ENCODE measurements at places on chromosomes 11 and 22.

GRCh38 chr11:115439385-115439784 is 64.8 kb downstream of the CADM1 start:
- no peak overlapping the region for H3K27ac ChIP-seq
- peaks cover 27% of the 10 kb centered on the region for H3K4me1 ChIP-seq
- no peak overlapping the region for H3K4me3 ChIP-seq
- no peaks in the 10 kb centered on the region for H3K36me3 ChIP-seq
- no peak for DNase-seq

DNA sequence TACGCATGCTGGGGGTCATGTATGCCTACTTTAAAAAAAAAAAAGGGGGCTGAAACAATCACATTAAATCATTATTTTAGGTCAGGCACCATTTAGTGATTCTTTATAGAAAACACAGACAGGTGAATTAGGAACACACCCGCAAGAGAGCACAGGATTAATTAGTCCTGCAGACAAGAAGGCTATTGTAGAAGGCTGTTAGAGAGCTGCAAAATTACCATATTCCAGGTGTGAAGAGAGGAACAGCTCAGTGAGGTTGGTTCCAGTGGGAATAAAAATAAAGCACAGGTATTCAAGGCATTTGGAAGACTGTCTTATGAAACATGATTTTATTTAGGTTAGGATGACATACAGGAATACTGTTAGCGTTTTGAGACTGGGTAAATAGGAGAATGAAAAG is 649.1 kb downstream of the OPCML start:
- H3K27me3 ChIP-seq, result no peaks in the 10 kb centered on the region
- no peaks in the 10 kb centered on the region for H3K36me3 ChIP-seq
- H3K27ac ChIP-seq, result no peak overlapping the region

DNA sequence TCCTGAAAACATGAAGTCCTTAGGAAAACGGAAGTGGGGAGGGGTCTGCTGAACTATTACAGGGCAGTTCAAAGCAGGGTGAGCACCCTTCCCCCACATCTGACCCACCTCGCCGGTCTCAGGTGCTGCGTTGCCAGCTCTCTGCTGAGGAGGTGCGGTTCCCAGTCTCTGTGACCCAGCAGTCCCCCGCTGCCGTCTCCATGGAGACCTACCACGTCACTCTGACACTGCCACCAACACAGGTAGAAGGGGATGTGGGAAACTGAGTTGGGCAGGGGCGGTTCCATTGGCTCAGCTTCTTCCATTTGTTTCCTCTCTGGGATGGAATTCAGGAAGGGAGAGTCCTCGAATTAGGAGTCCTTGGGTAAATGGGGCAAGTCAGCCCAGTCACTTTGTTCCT is 3.3 kb downstream of the C2CD2L start:
- H3K27me3 ChIP-seq, result no peaks in the 10 kb centered on the region
- peaks cover 34% of the 10 kb centered on the region for H3K36me3 ChIP-seq

GRCh38 chr11:116718955-116719501 is 53.8 kb downstream of the BUD13 start:
- DNase-seq, result no peak
- no peaks in the 10 kb centered on the region for H3K36me3 ChIP-seq
- H3K27ac ChIP-seq, result no peak overlapping the region
- H3K4me3 ChIP-seq, result no peak overlapping the region
- no peaks in the 10 kb centered on the region for H3K4me1 ChIP-seq
- peaks cover 53% of the 10 kb centered on the region for H3K27me3 ChIP-seq

DNA sequence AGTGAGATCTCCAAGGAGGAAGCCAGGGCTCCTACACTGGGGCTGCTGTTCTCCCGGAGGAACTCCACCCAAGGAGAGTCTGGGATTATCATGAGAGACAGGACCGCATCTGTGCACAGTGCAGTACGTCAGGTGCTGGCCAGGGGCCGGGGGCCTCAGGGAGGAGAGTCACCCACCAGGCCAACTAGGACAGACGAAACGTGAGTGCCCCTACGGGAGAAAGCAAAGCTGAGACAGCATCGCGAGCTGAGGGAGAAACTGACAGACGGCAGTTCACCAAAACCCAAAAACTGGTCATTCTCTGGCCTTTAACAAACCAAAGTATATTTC is 273.4 kb downstream of the BRD1 start:
- H3K4me1 ChIP-seq, result no peaks in the 10 kb centered on the region
- peaks cover 7% of the 10 kb centered on the region for H3K27me3 ChIP-seq
- DNase-seq, result no peak
- no peaks in the 10 kb centered on the region for H3K36me3 ChIP-seq

GRCh38 chr22:44546686-44547310 is 48.8 kb upstream of the RTL6 start:
- H3K27ac ChIP-seq, result no peak overlapping the region
- H3K36me3 ChIP-seq, result no peaks in the 10 kb centered on the region
- no peaks in the 10 kb centered on the region for H3K4me1 ChIP-seq

- H3K27ac ChIP-seq, result no peak overlapping the region
- no peaks in the 10 kb centered on the region for H3K27me3 ChIP-seq
- peaks cover 28% of the 10 kb centered on the region for H3K4me1 ChIP-seq
- no peak overlapping the region for H3K4me3 ChIP-seq
- no peaks in the 10 kb centered on the region for H3K36me3 ChIP-seq
These were observed 1.4 kb upstream of the MICAL2 start for GRCh38 chr11:12108875-12109453.

GRCh38 chr11:104618954-104619353 is 279.3 kb downstream of the CASP12 start:
- H3K27me3 ChIP-seq, result no peaks in the 10 kb centered on the region
- H3K36me3 ChIP-seq, result no peaks in the 10 kb centered on the region
- no peaks in the 10 kb centered on the region for H3K4me1 ChIP-seq
- DNase-seq, result no peak
- H3K27ac ChIP-seq, result no peak overlapping the region
- H3K4me3 ChIP-seq, result no peak overlapping the region

DNA sequence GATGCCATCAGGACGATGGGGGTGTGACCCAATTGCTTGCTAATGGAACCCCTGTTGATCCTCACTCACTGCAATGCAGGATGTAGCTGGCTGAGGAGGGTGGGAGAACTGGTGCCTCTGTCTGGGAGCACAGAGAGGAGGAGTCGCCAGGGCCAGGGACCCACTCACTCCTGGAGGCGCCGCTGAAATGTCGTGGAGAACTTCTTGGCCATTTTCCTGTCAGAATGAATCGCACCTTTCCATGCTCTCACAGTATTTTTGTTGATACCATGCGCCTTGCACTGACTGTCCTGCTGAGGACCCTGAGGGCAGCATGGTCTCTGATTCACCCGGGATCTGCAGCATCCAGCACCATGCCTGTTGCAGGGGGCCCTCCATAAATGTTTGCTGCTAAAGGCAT is 211.4 kb downstream of the DSCAML1 start:
- no peaks in the 10 kb centered on the region for H3K36me3 ChIP-seq
- H3K4me1 ChIP-seq, result no peaks in the 10 kb centered on the region
- H3K27me3 ChIP-seq, result peaks cover 4% of the 10 kb centered on the region
- DNase-seq, result no peak

DNA sequence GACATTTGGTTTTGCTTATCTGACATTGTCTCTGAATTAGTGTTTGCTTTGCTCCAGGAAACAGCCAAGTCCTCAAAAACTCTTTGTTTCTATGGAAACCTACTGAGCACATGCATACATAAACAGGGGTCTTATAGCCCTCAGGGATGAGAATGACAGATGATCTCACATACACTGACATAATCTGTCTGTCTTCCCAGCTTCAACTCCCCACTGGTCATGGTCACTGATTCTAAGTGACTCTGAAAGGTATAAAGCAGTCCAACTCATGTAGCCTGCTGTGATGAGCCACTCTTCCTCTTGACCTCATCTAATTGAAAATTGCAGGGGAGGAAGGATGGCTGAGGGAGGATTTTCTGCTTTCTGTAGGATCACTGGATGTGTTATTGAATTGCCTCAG is 12.6 kb downstream of the ZNF143 start:
- no peak overlapping the region for H3K4me3 ChIP-seq
- H3K4me1 ChIP-seq, result no peaks in the 10 kb centered on the region
- no peak for DNase-seq
- peaks cover 8% of the 10 kb centered on the region for H3K36me3 ChIP-seq

- H3K27ac ChIP-seq, result no peak overlapping the region
- no peaks in the 10 kb centered on the region for H3K36me3 ChIP-seq
- DNase-seq, result no peak
- H3K27me3 ChIP-seq, result no peaks in the 10 kb centered on the region
- H3K4me3 ChIP-seq, result no peak overlapping the region
These were observed 4.7 kb downstream of the SIK2 start for GRCh38 chr11:111606986-111607385.

- no peak overlapping the region for H3K27ac ChIP-seq
- DNase-seq, result no peak
- H3K36me3 ChIP-seq, result no peaks in the 10 kb centered on the region
- H3K27me3 ChIP-seq, result peaks cover 11% of the 10 kb centered on the region
- no peak overlapping the region for H3K4me3 ChIP-seq
These were observed 7.9 kb downstream of the NCAM1 start for GRCh38 chr11:112968941-112969713.

- no peaks in the 10 kb centered on the region for H3K36me3 ChIP-seq
- DNase-seq, result no peak
- peaks cover 8% of the 10 kb centered on the region for H3K27me3 ChIP-seq
These were observed 14.9 kb upstream of the SEC14L3 start for GRCh38 chr22:30486661-30487115.

GRCh38 chr22:32326647-32327046 is 31.0 kb upstream of the RFPL3 start:
- H3K4me3 ChIP-seq, result no peak overlapping the region
- H3K36me3 ChIP-seq, result no peaks in the 10 kb centered on the region
- DNase-seq, result no peak
- no peak overlapping the region for H3K27ac ChIP-seq

DNA sequence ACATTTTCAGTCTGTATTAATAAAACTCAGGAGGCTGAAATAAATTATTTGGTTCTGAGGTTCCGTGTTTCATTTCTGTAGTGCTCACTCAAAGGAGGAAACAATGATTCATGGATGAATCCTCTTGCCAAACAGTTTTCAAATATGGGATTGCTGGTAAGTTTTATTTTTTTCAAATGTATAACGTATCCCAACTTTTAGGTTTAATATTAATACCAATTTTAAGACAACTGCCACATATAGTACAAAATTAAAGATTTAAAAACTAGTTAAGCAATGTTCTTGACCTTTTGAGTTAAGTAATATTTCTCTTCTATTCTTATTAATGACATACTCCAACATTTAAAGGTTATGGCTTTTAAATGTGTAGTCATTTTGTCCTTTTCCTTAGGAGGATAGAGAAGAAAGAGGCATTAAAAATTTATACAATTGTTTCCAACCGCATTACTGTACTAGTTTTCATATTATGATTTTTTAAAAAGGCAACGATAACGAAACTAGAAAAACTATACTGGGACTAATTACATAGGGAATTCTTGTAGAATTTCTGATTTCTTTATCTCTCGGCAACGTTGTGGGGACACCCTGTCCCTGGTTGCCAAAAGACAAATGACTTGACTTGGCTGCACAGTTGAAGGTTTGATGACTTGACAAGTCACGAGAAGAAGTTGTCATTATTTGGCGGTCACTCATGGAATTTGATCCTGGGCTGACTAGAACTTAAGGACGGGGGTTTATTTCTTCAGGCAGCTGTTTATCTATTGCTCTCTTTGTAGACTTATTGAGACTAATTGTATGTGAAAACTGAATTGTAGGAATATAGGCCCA is 69.1 kb upstream of the ADSL start:
- peaks cover 11% of the 10 kb centered on the region for H3K36me3 ChIP-seq
- H3K4me3 ChIP-seq, result no peak overlapping the region
- no peak overlapping the region for H3K27ac ChIP-seq
- peaks cover 25% of the 10 kb centered on the region for H3K4me1 ChIP-seq
- DNase-seq, result no peak

DNA sequence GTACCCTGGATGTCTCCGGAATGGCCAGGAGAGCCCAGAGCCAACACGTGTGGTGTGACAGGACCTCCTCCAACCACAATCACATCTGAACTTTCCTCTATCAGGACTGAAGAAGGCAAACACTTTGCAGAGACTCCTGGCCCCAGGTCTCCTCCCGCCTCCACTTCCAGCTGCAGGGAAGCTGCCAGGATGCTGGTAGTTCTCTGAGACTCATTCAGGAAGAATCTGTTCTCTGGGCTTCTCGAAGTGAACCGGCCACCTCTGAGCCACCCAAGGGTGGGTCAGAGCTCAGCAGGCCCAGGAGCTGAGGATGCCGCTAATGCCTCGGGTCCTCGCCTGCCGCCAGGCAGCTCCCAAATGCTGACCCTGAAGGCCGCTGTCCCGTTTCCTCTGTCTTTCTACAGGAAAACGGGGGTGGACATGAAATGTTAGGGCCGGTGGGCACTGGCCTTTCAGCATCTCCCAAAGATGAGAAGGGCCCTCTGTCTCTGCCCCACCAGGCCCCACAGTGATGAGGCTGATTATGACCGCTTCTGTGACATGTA is 789.9 kb downstream of the BRD1 start:
- peaks cover 12% of the 10 kb centered on the region for H3K4me1 ChIP-seq
- H3K27ac ChIP-seq, result no peak overlapping the region
- no peak overlapping the region for H3K4me3 ChIP-seq
- H3K27me3 ChIP-seq, result peaks cover 46% of the 10 kb centered on the region
- no peaks in the 10 kb centered on the region for H3K36me3 ChIP-seq

GRCh38 chr11:120432056-120433018 is 79.2 kb upstream of the GRIK4 start:
- H3K4me1 ChIP-seq, result no peaks in the 10 kb centered on the region
- peaks cover 31% of the 10 kb centered on the region for H3K36me3 ChIP-seq
- peak; percentile 51 for DNase-seq
- H3K27me3 ChIP-seq, result no peaks in the 10 kb centered on the region
- H3K4me3 ChIP-seq, result no peak overlapping the region

GRCh38 chr11:23543651-23544222 is 683.5 kb upstream of the CCDC179 start:
- no peak overlapping the region for H3K27ac ChIP-seq
- H3K36me3 ChIP-seq, result no peaks in the 10 kb centered on the region
- no peak overlapping the region for H3K4me3 ChIP-seq
- no peaks in the 10 kb centered on the region for H3K27me3 ChIP-seq
- no peak for DNase-seq
- no peaks in the 10 kb centered on the region for H3K4me1 ChIP-seq

DNA sequence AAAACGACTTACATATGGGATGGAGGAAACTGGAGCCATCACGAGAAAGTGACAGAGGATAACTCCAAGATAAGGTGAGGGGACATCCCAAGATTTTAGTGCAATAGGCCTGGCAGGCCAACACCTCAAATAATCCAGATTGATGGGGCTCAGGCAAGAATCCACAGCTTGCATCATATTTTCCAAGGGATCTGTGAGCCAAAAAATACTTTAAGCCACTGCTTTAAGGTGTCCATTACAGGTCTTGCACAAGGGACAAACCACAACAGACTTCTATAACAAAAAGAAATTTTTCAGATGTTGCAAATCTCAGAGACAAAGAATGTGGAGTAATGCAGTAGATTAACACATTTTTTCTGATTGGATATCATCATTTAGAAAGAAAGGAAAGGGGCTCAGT is 45.6 kb downstream of the DENND5A start:
- no peaks in the 10 kb centered on the region for H3K36me3 ChIP-seq
- no peak overlapping the region for H3K27ac ChIP-seq
- peaks cover 16% of the 10 kb centered on the region for H3K4me1 ChIP-seq
- H3K27me3 ChIP-seq, result no peaks in the 10 kb centered on the region
- no peak overlapping the region for H3K4me3 ChIP-seq

GRCh38 chr11:95487391-95487790 is 256.4 kb upstream of the SESN3 start:
- no peaks in the 10 kb centered on the region for H3K36me3 ChIP-seq
- no peak overlapping the region for H3K4me3 ChIP-seq
- no peak overlapping the region for H3K27ac ChIP-seq
- H3K4me1 ChIP-seq, result peaks cover 6% of the 10 kb centered on the region
- H3K27me3 ChIP-seq, result no peaks in the 10 kb centered on the region
